H1 (cell line): ENCODE measurements at places on chromosomes 2 and 18. TPM values are rescaled to one million over a fixed set of nuclear protein-coding genes. Genes with fewer than 3 reads are reported as not detected.

Gene FBLN7
- 0.30 and 0.82 TPM in 2 replicates for total RNA-seq

DNA sequence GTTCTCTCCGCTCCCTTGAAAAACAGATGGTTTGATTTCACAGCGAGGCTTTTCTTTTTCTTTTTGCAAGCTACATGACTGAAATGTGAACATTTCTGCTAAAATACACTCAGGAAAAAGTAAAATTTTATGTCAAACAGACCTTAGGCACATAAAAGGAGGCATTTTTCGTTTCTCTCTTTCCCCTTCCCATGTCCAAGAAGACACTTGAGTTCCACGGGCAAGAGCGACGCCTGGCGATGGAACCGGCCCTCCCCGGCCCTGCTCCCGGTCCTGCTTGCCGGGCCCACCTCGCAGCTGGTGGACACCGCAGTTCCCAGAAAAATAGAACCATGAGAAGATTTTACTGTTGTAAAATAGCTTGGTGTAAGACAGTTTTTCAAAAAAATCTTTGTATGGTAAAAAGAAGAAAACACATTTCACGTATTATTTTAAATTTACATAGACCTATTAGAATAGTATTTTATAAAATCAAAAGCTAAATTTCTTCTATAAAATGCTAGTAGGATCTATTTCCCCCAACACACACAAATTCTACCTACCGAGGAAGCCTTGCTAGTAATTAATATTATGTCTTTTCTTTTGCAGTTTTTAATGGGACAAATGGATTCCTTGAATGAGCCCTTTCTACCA, 2.3 kb upstream of the ALKAL2 start:
- no peaks in the 10 kb centered on the region for H3K36me3 ChIP-seq
- peaks cover 9% of the 10 kb centered on the region for H3K4me1 ChIP-seq
- H3K27me3 ChIP-seq, result peaks cover 24% of the 10 kb centered on the region
- no peak overlapping the region for H3K27ac ChIP-seq

DNA sequence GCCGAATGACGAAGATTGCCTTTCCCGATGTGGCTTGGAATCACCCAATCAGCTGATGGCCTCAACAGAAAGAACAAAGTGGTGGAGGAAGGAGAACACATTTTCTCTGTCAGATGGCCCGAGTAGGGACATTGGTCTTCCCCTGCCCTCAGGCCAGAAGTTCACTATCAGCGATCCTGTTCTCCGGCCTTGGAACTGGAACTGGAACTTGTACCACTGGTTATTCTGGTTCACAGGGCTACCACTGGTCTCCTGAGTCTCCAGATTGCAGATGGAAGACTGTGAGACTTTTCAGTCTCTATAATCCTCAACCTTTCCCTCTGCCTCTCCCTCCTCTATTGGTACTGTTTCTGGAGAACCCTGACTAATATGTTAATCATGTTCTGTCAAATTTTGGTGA, 180.4 kb downstream of the ANKRD30B start:
- no peak overlapping the region for H3K4me3 ChIP-seq
- no peaks in the 10 kb centered on the region for H3K4me1 ChIP-seq
- no peak for DNase-seq
- H3K36me3 ChIP-seq, result no peaks in the 10 kb centered on the region
- H3K27me3 ChIP-seq, result no peaks in the 10 kb centered on the region
- H3K27ac ChIP-seq, result no peak overlapping the region

DNA sequence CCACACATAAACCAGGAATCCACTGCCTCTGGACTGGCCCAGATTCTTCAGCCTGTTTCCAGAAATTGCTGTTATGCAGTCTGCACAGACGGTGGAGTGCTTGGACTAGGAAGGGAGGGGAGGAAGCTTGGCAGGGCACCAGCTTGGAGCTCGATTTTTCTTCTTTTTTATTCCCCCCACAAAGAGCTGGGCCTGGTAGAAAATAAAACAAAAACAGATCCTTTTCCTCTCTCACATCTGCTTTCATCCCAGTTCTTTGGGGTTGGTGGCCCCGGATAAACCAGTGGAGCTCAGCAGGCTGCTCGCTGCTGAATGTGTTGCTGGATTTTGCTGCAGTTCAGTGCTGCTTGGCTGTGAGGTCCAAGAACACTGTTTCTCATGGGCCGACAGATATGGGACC, 16.0 kb downstream of the LRRTM1 start:
- no peaks in the 10 kb centered on the region for H3K4me1 ChIP-seq
- H3K27ac ChIP-seq, result no peak overlapping the region
- H3K4me3 ChIP-seq, result no peak overlapping the region
- no peaks in the 10 kb centered on the region for H3K36me3 ChIP-seq

GRCh38 chr2:238895891-238896600, 48.2 kb downstream of the TWIST2 start:
- H3K4me3 ChIP-seq, result no peak overlapping the region
- no peak overlapping the region for H3K27ac ChIP-seq
- DNase-seq, result peak; percentile 23
- no peaks in the 10 kb centered on the region for H3K27me3 ChIP-seq

GRCh38 chr2:224126003-224126402, 86.9 kb upstream of the SERPINE2 start:
- no peaks in the 10 kb centered on the region for H3K4me1 ChIP-seq
- DNase-seq, result no peak
- H3K27me3 ChIP-seq, result no peaks in the 10 kb centered on the region

GRCh38 chr18:59484131-59484530, 125.1 kb upstream of the LMAN1 start:
- H3K36me3 ChIP-seq, result no peaks in the 10 kb centered on the region
- no peak overlapping the region for H3K4me3 ChIP-seq
- H3K27ac ChIP-seq, result no peak overlapping the region
- no peak for DNase-seq

DNA sequence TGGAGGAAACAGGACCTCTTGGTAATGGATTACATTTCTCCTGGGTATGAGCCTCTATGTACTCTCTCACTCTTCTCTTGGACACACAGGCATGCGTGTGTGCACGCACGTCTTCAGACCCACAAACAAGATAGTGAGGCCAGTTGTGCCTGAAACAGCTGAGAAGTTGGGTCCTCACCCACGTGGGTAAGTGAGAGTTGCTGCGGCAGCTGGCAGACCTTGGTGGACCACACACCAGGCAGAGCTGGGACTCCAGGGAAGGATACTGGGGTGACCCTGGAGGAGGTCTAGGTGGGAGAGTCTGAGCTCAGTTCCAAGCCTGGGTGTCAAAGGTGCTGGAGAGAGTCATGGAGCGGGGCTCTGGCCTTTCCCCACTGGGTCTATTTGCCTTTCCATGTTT, 194.3 kb downstream of the HAUS1 start:
- H3K4me3 ChIP-seq, result no peak overlapping the region
- H3K27me3 ChIP-seq, result no peaks in the 10 kb centered on the region
- no peak for DNase-seq
- H3K36me3 ChIP-seq, result no peaks in the 10 kb centered on the region

Gene GAL3ST2
- not detected in 2 replicates for total RNA-seq

Gene SULT1C4
- total RNA-seq, result 2.1 and 2.9 TPM in 2 replicates

Gene GPBAR1
- total RNA-seq, result 0.32 and 0.63 TPM in 2 replicates

- no peaks in the 10 kb centered on the region for H3K36me3 ChIP-seq
- H3K27me3 ChIP-seq, result no peaks in the 10 kb centered on the region
- no peak overlapping the region for H3K27ac ChIP-seq
- no peak overlapping the region for H3K4me3 ChIP-seq
These were observed 42.9 kb downstream of the QPCT start for GRCh38 chr2:37387148-37387835.

GRCh38 chr18:24270937-24271380, 126.7 kb downstream of the OSBPL1A start:
- H3K27me3 ChIP-seq, result no peaks in the 10 kb centered on the region
- DNase-seq, result no peak
- H3K36me3 ChIP-seq, result no peaks in the 10 kb centered on the region
- peak overlapping the region; percentile 90 for H3K4me3 ChIP-seq

DNA sequence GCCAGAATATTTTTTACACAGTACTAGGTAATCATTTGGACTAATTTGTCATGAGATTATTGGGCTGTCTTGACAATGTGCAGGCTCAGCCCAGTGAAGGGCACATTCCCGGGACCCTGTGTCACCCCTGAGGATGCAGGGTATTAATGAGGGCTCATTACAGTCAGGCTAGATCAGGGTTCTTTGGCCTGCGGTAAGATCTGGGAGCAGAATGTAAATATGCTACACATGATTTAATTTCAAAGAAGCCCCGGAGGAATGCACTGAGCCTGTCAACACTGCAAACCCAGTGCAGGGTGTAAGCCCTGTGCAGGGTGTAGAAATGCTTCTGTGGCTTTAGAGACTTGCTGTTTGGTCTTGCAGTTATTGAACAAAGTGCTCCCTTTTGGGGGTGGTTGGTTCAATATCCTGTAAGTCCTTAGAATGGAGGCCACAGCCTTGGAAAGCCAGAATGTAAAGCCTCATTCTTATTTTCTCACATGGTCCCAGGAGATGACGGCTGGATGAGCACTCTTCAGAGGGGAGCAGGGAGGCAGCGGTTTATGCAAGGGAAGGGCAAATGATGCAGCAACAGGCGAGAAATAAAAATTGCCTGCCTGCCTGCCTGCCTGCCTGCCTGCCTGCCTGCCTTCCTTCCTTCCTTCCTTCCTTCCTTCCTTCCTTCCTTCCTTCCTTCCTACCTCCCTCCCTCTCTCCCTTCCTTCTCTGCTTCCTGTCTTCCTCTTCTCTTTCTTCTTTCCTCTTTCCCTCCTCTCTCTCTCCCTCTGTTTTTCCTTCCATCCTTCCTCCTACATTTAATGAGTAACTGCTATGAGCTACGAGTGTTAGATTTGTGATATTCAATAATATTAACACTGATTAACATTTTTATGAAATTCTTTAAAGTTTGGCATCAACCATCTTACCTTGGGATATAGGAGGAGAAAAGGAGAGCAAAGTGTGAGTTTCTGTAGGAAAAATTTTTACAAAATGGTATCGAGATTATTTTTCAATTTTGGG, 148.8 kb downstream of the VAPA start:
- DNase-seq, result no peak
- no peak overlapping the region for H3K27ac ChIP-seq
- no peaks in the 10 kb centered on the region for H3K4me1 ChIP-seq
- no peaks in the 10 kb centered on the region for H3K36me3 ChIP-seq
- H3K27me3 ChIP-seq, result no peaks in the 10 kb centered on the region
- no peak overlapping the region for H3K4me3 ChIP-seq

Gene SLC4A3
- 6.5 and 7.4 TPM in 2 replicates for total RNA-seq

Gene VAMP5
- total RNA-seq, result 4.7 and 5.2 TPM in 2 replicates

GRCh38 chr2:113848758-113849415, 41.0 kb upstream of the ACTR3 start:
- no peaks in the 10 kb centered on the region for H3K4me1 ChIP-seq
- H3K36me3 ChIP-seq, result no peaks in the 10 kb centered on the region
- H3K27me3 ChIP-seq, result no peaks in the 10 kb centered on the region
- H3K4me3 ChIP-seq, result no peak overlapping the region
- no peak overlapping the region for H3K27ac ChIP-seq

Gene RNF125
- total RNA-seq, result 14.3 and 15.2 TPM in 2 replicates

DNA sequence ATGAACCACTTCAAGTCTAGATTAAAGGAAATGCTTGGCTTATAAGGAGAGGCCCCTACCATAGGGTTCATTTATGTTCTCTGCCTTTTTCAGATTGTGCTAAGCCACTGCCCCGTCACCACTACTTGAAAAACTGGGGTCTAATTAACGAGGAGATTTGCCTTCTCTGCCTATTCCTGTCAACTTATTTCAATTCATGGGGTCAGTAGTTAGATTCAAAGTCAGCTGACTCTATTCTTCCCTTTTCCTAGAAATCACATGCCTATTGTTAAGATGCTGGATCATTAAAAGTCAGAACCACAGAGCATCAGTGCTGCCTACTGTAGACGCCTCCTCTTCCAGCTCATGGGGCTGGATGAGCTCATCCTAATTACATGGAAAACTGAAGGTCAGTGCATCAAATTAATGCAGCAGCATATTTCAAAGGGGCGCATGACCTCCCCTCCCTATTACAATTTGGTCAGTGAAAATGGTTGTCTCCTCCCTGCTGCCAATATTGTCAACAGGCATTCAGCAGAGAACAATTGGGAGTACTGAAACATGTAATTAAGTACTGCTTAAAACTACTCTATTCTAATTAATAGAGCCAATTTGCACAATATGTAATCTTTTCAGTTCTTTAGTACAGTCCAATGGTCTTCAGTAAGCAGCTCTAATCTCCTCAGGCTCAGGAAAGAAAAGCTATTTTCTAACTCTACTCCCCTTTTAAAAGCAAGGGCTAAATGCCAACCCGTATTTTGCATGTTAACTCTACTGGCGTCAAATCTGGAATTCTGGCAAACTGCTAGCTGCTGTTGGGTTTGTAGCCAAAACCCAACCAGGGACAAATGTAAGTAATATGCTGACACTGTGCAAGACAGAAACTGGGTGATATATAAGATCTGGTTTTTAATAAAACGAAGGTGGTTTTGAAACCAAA, 117.4 kb upstream of the ITGB6 start:
- H3K4me3 ChIP-seq, result no peak overlapping the region
- no peak overlapping the region for H3K27ac ChIP-seq
- H3K4me1 ChIP-seq, result no peaks in the 10 kb centered on the region; the same call in 1 of the 2 replicates
- H3K36me3 ChIP-seq, result no peaks in the 10 kb centered on the region; the same call in 1 of the 2 replicates
- DNase-seq, result no peak
- no peaks in the 10 kb centered on the region for H3K27me3 ChIP-seq
